Activated naive CD4-positive, alpha-beta T cell treated with anti-CD3 and anti-CD28 coated beads for 36 hours (primary cell): ENCODE measurements at places on chromosomes 16 and 17.

DNA sequence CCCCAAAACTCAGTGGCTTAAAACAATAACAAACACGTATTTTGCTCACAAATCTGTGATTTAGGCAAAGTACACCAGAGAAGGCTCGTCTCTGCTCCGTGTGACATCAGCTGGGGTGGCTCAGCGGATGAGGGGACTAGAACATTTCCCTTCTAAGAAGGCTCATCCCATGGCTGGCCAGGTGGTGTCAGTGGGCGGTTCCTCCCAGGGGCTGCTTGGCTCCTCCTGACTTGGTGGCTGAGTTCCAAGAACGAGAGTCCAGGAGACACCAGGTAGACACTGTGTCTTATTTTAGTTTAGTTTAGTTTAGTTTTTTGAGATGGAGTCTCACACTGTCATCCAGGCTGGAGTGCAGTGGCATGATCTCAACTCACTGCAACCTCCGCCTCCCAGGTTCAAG lies 5.6 kb upstream of the CHMP6 start:
- DNase-seq: no peak

- no peak for DNase-seq
These were observed 1.6 kb downstream of the COASY start for GRCh38 chr17:42563543-42563942.

- DNase-seq: no peak
These were observed 15.4 kb upstream of the ERN1 start for GRCh38 chr17:64145375-64145750.

- peak; percentile 12 for DNase-seq
These were observed 380 bp downstream of the HS3ST3A1 start for GRCh38 chr17:13601322-13601775.

DNA sequence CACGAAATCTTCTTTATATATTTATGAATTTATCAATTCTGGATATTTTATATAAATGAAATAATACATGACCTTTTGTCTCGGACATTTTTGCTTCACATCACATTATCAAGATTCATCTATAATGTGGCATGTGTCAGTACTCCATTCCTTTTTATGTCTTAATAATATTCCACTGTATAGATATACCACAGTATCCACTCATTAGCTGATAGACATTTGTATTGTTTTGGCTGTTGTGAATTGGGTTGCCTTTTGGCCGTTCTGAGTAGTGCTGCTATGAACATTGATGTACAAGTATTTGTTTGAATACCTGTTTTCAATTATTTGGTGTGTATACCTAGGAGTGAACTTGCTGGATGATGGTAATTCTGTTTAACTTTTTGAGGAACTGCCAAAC lies 323.8 kb upstream of the CA10 start:
- no peak for DNase-seq

GRCh38 chr17:7884581-7885366 lies 3.8 kb upstream of the CHD3 start:
- peak; percentile 21 for DNase-seq

DNA sequence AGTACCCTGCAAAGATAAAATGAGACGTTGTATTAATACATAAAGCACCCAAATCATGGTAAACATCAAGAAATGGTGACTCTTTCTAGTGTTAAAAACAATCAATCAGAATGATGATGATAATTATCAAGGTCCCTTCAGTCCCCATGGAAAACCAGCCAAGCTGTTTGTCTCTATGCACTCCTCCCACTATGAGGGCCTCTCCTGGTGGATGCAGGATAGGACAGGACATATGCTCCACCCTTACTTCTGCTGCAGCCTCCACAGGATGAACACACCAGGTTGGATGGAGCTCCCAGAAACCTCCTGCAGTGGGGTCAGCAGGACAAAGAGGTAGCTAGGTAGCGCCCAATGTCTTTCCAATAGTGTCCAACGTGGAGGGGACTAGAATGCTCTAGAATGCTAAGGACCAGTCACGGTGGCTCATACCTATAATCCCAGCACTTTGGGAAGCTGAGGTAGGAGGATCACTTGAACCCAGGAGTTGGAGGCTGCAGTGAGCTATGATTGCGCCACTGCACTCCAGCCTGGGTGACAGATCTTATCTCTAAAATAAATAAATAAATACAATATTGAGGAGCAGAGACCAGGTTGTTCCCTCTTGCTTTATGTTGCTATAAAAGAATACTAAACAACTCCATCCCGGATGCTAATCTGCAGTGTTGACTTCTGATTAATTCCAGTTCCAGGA lies 9.9 kb upstream of the KDM8 start:
- DNase-seq: no peak

- DNase-seq: no peak
These were observed 24.5 kb upstream of the CIBAR2 start for GRCh38 chr16:85136702-85137322.

DNA sequence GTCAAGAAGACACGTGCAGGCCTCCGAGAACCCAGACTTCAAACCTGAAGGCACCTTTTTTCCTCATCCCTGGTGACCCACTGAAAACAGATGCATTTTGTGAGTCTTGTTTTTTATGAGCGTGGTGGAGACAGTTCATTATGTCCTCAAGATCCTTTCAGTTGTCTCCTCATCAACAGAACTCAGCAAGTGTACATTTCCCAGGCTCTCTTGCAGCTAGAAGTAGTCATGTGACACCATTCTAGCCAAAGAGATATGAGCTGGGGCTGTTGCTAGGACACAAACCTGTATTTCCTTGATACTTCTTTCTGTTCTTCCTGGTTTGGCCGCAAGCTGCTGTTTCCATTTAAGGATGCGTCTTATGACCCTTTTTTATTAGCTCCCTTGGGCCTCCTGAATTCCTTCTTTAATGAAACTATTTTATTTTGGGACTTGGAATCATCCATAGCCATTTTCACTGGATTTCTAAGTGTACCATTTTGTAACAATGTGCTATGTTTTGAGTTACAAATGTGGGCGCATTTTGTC lies 135.7 kb upstream of the FOXF1 start:
- DNase-seq: no peak

DNA sequence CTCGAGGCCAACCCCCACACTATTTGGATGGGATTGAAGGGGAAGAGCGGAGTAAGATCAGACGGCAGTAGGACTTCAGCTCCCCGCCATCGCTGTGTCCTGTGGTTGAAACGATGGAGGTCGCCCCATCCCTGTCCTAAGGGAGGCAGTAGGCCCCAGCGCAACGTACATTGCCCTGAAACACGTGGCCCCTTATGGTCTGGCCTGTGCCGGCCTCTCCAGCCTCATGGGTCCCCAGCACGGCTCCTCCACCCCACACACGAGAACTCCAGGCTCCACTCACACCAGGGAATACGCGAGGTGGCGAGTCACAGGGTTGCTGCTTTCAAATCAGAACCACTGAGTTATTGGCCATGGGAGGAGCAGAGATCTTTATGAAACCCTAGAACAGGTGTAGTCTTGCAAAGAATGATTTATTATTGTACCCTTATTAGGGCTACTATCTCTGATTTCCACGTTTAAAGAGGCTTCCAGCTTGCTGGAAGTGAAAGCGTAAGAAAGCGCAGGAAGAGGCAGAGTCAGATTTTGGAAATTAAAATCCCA lies 669 bp upstream of the DCTPP1 start:
- no peak for DNase-seq

DNA sequence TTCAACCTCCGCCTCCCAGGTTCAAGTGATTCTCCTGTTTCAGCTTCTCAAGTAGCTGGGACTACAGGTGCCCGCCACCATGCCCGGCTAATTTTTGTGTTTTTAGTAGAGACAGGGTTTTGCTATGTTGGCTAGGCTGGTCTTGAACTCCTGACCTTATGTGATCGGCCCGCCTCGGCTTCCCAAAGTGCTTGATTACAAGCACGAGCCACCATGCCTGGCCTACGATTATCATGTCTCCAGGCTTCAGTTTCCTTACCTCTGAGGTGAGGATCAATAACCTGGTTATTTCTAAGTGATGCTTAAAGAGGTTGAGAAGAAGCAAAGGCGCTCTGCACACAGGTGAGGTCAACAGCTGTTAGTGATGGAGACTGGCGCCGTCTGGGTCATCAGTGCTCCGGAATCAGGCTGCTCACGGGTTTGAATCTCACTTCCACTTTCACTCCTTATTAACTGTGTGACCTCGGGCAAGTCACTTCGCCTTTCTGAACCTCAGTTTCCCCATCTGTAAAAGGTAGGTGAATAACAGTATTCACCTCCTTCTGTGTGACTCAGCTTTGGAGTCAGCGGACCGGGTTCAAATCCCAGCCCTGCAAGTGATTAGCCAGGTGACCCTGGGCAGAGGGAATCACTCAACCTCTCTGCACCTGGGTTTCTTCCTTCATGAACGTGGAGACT lies 745 bp upstream of the ABCC1 start:
- DNase-seq: peak; percentile 30

DNA sequence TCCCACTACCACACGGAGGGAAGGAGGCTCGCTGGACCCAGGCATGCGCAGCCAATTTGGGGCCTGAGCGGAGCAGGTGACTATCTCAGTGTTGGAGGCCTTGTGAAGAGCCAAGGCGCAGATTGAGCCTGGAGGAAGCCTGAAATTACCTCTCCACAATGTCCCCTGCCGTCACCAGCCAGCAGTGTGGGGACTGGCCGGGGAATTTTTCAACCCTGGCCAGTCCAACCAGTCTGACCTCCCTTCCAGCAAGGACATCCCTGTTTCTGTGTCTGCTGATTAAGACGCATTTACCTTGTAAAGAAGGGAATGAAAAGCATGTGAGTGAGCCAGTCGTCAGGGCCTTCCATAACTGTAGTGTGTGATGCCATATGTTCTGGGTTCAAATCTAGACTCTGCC lies 198.1 kb upstream of the IRX3 start:
- no peak for DNase-seq

DNA sequence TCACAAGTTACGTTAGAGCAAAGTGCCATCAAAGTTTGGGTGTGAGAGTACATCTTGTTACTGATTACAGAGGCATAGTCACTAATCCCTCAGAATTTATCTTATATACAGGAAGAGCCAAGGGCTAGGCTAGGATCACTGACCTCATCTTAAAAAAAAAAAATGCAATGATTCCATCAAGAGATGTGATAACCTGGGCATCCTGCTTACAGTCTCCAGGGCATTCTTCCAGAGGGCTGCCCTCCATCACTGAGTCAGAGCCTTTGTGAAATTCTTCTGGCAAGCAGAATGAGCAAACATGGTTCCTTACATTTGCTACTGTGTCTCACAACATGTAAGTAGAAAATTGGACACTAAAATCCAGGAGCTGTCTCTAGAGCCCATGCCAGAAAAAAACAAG lies 410.6 kb downstream of the ZFHX3 start:
- no peak for DNase-seq

DNA sequence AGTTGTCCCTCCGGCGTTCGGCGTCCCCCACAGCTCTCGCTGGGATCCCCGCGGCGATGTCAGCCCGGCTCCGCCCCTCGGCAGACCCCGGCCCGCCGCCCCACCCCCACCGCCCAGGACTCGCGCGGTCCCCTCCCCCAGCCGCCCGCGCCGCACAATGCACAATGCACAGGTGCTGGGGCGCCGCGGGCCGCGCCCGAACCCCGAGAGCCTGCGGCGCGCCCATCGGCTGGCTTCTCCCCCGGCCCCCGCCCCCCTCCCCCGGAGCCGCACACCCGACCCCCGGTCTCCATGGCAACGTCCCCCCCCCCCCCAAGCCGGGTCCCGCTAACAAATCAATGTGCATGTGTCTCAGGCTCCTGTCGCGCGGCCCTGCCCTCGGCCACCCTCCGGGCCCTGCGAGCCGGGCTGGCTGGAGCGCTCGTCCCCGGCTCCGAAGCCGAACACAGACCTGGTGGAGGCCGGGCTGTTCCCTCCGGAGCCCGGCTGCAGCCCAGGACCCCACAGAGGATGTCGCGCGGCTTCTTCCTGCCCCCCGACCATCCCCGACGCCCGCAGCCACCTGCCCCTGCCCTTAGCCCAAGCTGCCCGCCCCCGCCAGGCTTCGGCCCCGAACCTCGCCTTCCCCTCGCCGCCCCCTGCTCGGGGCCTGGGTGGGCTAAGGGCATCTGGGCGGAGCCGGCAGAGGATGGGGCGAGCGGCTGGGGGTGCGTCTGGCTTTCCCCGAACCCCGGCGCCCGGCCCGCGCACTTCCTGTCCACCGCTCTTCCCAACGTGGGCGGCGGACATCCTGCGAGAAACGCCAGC lies 818 bp upstream of the CBX8 start:
- no peak for DNase-seq

- DNase-seq: no peak
These were observed 26.7 kb downstream of the WNT9B start for GRCh38 chr17:46878055-46878454.

DNA sequence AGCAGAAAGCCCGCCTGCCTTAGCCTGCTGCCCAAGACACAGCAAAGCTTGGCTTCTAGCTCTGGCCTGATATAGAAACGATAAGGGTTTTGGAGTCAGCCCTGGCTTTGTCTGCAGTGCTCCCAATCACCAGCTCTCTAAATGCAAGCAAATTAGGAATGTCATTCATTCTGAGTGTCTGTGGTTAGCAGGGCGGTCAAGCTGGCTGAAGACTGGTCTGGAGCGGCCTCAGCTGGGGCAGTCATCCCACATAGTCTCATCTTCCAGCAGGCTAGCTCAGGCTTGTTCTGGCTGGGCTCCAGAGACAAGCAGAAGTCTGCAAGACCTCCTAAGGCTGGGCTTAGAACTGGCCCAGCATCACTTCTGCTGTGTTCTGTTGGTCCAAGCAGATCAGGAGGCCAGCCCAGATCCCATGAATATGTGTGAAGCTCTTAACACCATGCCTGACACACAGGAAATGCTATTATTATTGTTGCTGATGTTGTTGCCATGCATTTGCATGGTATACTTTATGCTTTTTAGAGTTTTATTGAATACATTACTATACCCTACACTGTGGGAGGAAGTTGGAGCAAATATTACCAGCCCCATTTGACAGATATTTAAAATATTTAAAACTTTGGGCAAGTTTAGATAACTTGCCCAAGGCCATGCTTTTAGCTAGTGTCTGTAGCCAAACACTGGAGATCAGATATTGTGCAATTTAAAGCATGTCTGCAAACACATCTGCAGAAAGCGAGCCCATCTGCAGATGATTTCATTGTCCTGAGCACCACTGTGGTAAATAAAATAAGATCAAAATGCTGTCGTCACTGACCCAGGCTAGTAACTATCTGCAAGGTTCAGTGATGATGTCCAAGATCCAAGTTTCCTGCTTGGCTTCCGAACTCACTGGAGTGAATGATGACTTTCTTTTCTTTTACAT lies 24.8 kb downstream of the TMC7 start:
- no peak for DNase-seq

- no peak for DNase-seq
These were observed 111.9 kb downstream of the GSG1L start for GRCh38 chr16:27951489-27952120.

DNA sequence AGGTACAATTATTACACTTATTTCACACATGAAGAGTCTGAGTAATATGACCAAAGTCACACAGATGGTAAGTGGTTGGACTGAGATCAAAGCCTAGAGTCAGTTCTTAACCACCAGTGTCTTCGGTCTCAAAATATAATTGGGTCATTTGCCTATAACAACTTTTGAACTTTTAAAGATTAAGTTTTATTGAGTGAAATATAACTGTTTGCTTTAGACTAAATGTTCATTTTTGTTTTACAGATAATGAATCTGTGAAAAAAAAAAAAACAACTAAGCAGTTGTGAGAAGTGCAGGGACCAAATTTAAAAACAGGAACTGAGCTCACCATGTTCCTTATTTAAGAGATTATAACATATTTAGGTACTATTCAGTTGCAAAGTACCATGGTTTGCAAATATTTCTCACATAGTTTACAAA lies 150.1 kb downstream of the ITFG1 start:
- DNase-seq: no peak

GRCh38 chr17:79196913-79197312 lies 122.3 kb downstream of the ENGASE start:
- DNase-seq: no peak
